Naive thymus-derived CD8-positive, alpha-beta T cell (primary cell): ENCODE measurements at places on chromosomes 3 and 15. TPM values are rescaled to one million over a fixed set of nuclear protein-coding genes. Genes with fewer than 3 reads are reported as not detected.

- H3K27ac ChIP-seq, result no peak overlapping the region
- H3K27me3 ChIP-seq, result no peaks in the 10 kb centered on the region
- peaks cover under 1% of the 10 kb centered on the region for H3K4me1 ChIP-seq
- no peak for DNase-seq
- peaks cover 2% of the 10 kb centered on the region for H3K36me3 ChIP-seq
Observed at GRCh38 chr15:72421484-72421883, 23.4 kb downstream of the TMEM202 start.

GRCh38 chr15:64019764-64020163 lies 26.5 kb downstream of the DAPK2 start:
- no peaks in the 10 kb centered on the region for H3K36me3 ChIP-seq
- H3K27ac ChIP-seq, result no peak overlapping the region
- H3K27me3 ChIP-seq, result no peaks in the 10 kb centered on the region
- H3K4me3 ChIP-seq, result no peak overlapping the region
- peaks cover 4% of the 10 kb centered on the region for H3K4me1 ChIP-seq

DNA sequence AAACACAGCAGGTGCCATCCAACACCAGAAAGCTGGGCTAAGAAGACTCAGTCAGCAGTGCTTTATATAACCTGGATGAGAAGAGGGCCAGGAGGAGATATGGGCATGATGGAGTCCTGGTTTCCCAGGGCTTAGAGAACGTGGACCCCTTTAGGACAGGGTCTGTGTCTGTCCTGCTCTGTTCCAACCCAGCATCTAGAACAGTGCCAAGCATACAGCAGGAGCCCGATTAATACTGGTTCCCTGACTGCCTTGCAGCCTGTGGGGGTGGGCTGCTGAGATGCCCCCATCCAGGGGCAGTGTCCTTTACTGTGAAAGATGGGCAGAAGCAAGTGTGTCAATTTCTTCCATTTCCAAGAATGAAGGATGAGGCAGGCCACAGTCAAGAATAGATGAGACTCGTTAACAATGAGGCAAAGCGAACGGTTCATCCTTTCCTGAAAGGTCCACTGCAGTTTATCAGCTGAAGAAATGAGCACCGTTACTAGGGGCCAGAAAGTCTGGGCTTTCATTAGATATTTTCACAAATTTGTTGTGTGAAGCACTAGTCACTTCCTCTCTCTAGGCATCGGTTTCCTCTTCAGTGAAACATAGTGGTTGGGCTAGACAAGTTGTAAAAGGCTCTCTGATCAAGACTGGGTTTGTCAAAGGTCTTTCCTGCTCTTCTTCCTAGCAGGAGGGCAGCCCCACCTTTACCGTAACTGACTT lies 72.0 kb upstream of the HERC1 start:
- H3K4me3 ChIP-seq, result peak overlapping the region; percentile 65
- peaks cover 39% of the 10 kb centered on the region for H3K4me1 ChIP-seq
- no peaks in the 10 kb centered on the region for H3K27me3 ChIP-seq

DNA sequence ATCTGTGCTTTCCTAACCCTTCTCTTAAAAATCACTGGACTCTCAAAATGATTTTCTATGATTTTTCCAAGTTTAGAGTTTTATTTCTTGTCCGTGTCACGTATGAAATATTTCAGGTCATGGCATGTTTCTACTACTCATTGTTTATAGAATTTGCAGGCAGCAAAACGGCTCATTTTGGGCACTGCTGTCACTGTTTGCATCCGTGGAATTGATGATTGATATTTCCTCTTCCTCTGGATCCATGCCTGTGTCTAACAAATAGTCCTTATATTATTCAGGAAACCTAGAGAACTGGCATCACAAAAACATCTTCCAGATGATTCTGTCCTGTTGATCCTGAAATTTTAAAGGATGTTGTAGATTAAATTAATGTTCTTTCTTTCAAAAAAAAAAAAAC lies 47.6 kb downstream of the LARS2 start:
- H3K27ac ChIP-seq, result no peak overlapping the region
- peaks cover 4% of the 10 kb centered on the region for H3K36me3 ChIP-seq
- no peak for DNase-seq
- H3K4me1 ChIP-seq, result peaks cover 10% of the 10 kb centered on the region

DNA sequence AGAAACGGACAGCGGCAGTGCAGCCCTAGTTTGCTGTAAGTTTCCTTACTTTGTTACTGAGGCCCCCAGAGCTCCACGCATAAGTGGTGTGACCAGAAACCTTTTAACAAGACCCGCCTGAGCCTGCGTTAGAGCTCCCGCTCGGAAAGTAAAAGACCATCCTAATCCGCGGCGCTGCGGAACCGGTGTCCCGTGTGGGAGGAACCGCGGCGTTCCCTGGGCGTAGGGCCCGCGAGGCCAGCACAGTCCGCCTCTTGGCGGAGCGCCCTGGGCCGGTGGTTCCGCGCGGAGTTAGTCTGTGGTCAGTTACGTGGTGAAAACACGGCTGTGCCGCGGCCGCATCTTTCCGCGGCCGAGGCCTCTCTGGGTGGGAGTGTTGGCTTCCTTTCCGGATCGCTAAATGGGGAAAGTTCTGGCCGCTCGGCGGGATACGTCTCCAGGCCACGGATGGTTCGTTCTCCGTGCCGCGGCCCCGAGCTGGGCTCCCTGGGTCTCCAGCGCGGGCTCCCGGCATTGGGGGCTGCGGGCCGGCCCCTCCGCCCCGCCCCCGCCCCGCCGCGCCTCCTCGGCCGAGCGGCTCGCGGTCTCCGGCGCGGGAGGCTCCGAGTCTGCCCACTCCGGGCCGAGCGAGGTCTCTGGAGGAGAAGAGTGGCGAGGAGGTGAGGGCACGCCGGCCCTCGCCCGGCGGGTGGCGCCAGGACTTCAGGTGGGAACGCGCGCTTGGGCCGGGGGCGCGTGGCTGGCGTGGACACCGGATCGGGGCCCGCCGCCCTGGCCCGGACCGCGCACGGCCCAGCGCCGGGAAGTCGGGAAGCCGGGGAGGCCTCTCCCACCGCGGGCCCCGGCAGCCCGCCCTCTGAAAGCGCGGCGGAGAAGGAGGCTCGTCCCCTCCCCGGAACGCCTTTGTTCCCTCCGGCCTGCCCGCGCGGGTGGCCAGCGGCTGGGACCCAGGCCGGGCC lies 754 bp downstream of the B3GNT5 start:
- H3K4me1 ChIP-seq, result peaks cover 11% of the 10 kb centered on the region
- no peak overlapping the region for H3K27ac ChIP-seq
- peaks cover 41% of the 10 kb centered on the region for H3K27me3 ChIP-seq

DNA sequence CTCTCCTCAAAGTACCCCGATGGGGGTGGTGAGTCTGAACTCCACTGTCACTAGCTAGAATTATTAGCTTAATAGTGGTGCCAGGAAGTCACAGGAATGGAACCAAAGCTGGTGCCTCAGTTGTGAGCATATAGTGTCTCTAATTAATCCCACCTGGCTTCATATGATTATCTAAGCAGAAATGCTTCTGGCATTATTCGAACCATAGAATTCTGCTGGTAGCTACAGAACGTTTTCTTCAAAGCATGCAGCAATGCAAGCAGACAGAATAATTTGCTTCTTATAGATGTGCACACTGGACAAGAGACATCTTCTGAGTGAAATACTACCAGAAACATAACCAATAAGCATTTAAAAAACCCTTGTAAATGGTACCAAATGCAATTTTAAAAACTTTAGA lies 160.9 kb downstream of the IMPG2 start:
- H3K4me3 ChIP-seq, result no peak overlapping the region
- H3K4me1 ChIP-seq, result no peaks in the 10 kb centered on the region
- no peak for DNase-seq
- no peak overlapping the region for H3K27ac ChIP-seq

DNA sequence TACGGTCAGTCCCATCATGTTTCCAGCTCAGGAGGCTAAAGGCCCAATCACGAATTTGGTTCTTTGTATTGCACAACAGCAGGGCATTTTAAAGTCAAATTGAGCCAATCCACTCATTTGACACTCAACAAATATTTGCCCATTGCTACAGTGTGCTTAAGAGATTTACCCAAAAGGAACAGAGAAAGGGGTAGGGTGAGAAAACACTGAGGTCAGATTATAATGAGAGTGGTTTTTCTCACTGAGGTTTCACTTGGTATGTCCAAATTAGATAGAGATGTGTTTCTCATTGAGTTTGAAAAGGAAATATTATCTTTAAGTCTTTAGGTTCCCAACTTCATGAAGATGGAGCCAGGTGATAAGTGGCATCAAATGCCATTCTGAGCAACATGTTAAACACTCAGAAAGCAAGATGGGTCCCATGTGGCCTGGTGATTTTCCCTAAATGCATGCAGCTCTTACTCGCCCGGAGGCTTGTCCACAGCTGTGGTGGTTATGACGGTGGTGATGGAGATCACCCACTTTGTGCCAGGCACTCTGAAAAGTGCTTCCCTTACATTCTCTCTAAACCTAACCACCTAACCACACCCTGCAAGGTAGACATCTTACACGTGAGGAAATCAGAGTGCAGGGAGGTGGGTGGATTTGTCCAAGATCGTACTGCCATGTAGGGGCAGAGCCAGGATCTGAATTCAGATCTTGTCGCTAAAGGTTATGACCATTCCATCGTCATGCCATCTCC lies 31.2 kb upstream of the USP3 start:
- H3K4me1 ChIP-seq, result peaks cover 50% of the 10 kb centered on the region
- no peaks in the 10 kb centered on the region for H3K27me3 ChIP-seq
- H3K36me3 ChIP-seq, result no peaks in the 10 kb centered on the region
- H3K4me3 ChIP-seq, result peak overlapping the region; percentile 19
- no peak for DNase-seq

- DNase-seq, result no peak
- H3K36me3 ChIP-seq, result no peaks in the 10 kb centered on the region
- H3K4me1 ChIP-seq, result no peaks in the 10 kb centered on the region
- no peak overlapping the region for H3K27ac ChIP-seq
- no peaks in the 10 kb centered on the region for H3K27me3 ChIP-seq
Observed at GRCh38 chr3:103372031-103372430, 937.2 kb downstream of the ZPLD1 start.

- H3K36me3 ChIP-seq, result no peaks in the 10 kb centered on the region
- no peak overlapping the region for H3K4me3 ChIP-seq
- peaks cover 10% of the 10 kb centered on the region for H3K27me3 ChIP-seq
- no peak overlapping the region for H3K27ac ChIP-seq
Observed at GRCh38 chr15:51119120-51119519, 24.4 kb upstream of the TNFAIP8L3 start.

GOLGA6A gene
- polyA plus RNA-seq, result not detected

PLA2G4F gene
- polyA plus RNA-seq, result 0.04 TPM

PDIA3 gene
- 268 TPM for polyA plus RNA-seq
